ENCODE measurements at places on chromosomes 4 and X.

DNA sequence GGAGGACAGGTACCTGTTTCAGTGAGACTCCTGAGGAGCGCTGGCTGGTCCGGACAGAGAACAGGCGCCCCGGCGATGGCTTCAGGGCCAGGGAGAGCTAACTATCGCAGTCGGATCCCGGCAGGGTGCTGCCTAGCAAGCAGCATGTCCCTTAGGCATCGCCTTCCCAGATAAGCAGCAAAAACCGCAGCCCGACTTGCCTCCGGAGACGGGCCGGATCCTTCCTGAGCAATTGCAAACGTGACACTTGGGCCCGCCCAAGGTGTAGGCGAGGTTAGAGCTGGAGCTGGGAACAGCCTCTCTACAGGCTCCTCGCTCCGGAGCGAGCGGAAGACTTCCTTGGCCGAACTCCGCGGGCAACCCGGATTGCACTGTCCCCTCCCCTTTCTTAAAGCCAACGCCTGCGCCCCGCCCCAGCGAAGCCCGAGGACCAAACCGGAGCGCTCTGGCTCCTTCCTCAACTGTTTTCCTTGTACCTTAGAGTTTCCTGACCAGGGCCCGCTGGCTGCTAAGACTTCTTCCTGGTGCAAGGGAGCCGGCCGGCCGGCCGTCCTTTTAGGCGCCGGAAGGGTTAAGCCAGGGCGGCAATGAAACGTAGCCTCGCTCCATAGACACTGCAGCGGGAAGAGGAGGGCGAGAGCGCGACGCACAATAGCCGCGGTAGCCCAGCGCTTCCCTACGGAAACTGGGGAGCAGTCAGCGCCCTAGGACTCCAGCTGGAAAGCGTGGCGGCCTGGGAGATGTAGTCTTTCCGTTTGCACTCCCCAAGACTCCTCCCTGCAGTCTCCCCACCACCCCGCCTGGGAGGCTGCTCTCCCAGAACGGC lies at the start of gene OPHN1:
OPHN1 (minus strand) TSS at position 341 of the 826 bp plus-strand sequence. CDS start 475 bp downstream, outside the sequence.
- no peak for DNase-seq

DNA sequence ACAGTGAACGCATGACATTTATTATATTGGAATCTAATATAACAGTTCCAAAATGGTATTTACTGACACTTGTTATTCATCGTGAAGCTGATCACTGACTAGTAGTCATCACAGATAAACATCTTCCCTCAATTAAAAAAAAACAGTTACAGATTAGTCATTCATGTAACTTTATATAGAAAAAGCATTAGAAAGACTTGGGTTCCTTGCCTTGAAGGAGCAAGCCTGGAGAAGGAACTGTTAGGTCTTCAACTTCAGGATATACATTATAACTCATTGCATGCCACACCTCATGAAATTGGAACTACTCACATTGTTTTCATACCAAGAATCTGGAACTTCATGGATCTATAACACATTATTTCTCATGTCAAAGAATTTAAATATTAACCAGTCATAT lies 317.7 kb downstream of the CCSER1 start:
- no peak for DNase-seq

DNA sequence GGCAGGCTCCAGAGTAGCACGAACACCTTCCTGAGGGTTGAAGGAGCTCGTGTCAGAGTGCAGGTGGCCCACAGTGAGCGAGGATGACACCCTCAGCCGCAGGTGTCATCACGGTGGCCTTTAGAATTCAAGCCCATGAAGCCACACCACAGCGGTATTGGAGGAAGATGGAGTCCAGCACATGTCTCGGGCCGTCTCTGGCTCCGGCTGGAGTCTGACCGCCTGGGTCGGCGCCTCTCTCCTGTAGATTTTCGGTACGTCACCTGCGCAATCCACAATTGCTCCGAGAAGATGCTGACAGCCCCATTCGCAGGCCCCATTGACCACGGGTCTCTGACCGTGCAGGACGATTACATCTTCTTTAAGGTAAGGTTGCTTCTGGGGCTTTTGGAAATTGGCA lies 229.4 kb upstream of the PSAPL1 start:
- DNase-seq = no peak

DNA sequence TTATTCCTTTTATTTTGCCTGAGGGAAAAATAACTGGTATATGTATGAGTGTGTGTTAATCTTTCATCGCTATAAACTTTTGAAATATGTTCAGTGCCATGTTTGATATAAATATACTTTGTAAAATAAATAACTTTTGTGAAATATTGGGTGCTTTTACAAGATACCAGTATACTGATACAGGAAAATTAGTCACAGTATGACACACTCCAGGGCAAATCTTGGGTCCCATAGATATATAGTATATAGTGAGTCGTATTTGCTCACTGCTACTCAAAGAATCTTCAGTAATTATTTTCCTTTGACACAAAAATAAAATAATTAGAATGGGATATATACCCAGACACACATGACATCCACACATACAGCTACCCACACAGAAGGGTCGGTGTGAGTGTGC lies 472.3 kb downstream of the GRID2 start:
- no peak for DNase-seq

DNA sequence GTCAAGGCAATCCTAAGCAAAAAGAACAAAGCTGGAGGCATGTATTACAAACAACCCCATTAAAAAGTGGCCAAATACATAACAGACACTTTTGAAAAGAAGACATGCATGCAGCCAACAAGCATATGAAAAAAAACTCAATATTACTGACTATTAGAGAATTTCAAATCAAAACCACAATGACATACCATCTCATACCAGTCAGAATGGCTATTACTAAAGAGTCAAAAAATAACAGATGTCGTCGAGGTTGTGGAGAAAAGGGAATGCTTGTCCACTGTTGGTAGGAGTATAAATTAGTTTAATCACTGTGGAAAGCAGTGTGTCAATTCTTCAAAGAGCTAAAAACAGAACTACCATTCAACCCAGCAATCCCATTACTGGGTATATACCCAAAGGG lies 604.6 kb upstream of the GRIA3 start:
- no peak for DNase-seq

DNA sequence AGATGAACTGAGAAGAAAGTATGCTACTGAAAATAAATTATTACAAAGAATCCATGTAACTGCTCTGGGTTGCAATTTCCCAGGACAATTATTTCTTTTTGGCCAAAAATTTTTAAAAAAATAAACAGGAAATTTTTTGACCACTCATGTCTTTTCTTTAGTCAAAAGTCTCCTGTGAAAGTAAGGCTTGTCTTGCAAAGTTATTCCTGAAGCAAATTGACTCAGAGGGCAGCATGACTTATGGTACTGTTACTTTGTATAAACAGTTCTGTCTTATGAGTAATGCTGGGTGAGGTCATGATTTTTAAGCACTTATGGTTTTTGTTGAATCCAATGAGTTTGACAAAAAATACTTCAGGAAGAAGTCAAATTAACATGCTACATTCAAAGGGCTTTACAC lies 292.8 kb upstream of the ARSJ start:
- no peak for DNase-seq

DNA sequence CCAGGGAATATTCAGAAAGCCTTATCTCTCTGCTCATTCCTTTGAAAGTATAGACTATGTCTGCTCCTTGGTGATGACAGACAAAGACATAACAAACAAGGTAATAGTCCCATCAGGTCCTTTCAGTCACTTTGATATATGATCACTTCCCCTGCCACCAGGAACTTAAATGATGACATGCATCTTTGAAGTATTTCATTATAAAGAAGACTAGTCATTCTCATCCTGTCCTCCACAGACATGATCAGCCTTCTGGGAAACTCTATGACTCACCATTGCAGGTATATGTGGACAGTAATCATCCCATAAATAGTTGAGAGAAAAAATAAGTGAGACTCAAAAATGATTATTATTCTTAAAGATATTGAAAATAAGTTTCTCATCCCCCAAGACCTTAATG lies 117.5 kb upstream of the VCX2 start:
- no peak for DNase-seq

GRCh38 chr4:171676555-171677215 lies 136.5 kb upstream of the GALNTL6 start:
- DNase-seq = no peak

DNA sequence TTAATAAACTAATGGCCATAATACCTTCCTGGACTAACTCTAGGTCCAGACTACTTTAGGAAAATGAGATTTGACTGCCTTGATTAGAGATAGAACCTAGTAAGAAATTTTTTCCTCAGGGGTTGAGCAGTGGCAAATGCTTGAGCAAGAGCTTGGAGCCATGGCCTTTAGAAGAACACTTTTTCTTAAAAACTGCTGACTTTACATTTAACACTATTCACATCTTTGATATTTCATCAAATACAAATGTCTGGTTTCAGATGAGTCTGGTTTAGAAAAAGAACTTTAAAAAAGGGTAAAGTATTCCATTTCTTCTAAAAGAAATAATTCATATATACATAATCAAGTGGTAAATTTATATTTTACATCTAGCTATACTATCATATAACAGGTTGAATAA lies 680.9 kb upstream of the PITX2 start:
- no peak for DNase-seq

GRCh38 chrX:54807524-54808108 lies at the start of gene MAGED2:
Gene MAGED2, plus strand, starts transcription at chrX:54807745. Its CDS starts 1,587 bp downstream, at chrX:54809332.
- no peak for DNase-seq

GRCh38 chr4:16126714-16127113 lies 42.9 kb upstream of the PROM1 start:
- DNase-seq = peak; percentile 74

- DNase-seq = peak; percentile 72
Measured at GRCh38 chr4:76897536-76898384, at the start of gene SOWAHB. Gene SOWAHB, minus strand, starts transcription at chr4:76898144. Its CDS starts 295 bp downstream, at chr4:76897849.

DNA sequence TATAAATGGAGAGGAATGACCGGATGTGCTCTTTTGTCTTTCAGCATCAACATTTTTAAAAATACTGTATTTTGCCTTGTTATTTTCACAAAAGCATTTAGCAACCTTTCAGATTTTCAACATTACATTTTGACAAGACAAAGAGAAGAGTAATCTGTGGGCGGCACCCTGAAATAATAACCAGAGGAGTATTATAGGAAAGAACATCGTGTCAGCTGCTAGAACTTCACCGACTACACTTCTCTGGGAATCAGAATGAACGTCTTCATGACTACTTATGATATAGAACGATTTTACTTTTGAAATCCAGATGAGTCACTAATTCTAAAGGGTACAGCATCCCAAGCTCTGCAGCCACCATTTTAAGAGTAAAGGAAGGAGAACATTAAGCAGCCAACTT lies 531.5 kb upstream of the FRG1 start:
- no peak for DNase-seq

DNA sequence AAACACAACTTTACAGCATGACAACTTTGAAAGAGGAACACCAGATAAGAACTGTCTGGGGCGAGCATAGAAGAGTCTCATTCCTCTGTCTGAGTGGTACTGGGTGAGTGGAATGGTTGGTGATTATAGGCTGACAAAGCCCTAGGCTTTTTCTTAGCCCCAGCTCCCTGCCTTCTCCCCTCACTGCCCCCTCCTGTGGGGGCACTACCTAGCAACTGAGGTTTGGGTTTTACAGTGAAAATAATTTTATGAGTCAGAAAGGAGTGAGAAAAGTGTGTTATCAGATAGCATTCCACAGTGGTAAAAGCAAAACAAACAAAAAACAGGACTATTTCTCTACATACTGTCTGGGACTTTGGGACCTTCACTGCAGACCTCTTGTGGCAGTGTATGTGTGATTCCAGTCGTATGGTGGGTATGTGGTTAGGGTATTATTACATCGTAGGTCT lies 10.5 kb upstream of the TMEM165 start:
- DNase-seq = no peak

- no peak for DNase-seq
Measured at GRCh38 chr4:105058177-105058812, 88.4 kb upstream of the TET2 start.

GRCh38 chr4:76388160-76388908 lies 32.6 kb downstream of the CCDC158 start:
- DNase-seq = no peak

DNA sequence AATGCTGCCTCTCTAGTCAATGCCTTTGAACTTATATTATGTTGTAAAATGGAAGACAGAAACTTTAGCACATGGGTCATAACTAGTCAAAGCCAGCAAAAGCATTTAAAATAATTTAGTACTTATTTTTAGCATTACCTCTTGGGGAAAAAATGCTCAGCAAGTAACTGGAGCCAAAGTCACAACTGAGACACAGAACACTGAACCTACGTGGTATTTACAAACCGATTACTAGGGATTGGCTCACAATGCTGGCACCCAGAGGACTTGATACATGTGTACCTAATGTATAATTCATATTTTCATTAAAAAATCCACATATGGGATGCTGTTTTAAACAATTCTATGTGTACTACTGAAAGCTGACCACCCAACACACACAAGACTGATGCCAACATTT lies 38.4 kb downstream of the PHKA2 start:
- DNase-seq = no peak

DNA sequence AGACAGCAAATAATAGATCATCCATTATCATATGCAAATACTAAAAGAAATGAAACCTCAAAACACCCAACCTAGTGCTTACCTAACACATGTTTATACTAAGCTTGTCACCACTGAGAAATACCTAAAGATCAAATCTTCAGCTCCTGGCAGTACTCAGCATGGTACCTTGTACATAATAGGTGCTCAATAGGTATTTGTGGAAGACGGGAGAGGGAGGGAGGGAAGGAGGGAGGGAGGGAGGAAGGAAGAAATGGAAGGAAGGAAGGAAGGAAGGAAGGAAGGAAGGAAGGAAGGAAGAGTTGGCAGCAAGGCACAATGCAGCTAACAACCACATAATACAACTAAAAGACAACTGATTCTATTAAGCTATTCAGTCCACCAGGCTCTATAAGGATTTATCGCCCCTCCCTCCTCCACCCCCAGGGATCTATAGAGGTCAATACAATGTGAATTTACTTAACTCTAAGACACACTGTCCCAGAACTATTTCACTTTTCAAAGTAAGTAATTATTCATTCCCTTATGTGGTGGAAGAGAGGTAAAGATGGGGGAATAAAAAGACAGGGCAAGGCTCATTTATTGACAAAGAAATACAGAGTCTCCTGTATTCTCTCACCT lies 328.9 kb downstream of the PAPSS1 start:
- no peak for DNase-seq

DNA sequence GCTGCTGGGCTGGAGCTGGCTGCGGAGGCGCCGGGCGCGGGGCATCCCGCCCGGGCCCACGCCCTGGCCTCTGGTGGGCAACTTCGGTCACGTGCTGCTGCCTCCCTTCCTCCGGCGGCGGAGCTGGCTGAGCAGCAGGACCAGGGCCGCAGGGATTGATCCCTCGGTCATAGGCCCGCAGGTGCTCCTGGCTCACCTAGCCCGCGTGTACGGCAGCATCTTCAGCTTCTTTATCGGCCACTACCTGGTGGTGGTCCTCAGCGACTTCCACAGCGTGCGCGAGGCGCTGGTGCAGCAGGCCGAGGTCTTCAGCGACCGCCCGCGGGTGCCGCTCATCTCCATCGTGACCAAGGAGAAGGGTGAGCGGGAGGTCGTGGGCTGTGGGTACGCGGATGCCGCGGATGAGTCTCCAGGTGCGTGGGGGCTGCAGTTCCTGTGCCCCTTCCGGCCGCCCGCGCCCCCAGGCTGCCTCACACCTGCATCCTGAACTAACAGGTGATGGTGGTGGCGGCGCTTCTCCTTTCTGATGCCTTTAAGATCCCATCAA lies 499 bp downstream of the CYP2U1 start:
- no peak for DNase-seq

GRCh38 chr4:23818097-23818885 lies 71.6 kb downstream of the PPARGC1A start:
- no peak for DNase-seq
